Activated CD4-positive, alpha-beta T cell treated with anti-CD3 and anti-CD28 coated beads, Interleukin-2, Interleukin-4, amounts not matched to agents 100 ng/mL and 50 ng/mL, durations not matched to agents 16 hours and 8 hours (primary cell): ENCODE measurements at places on chromosomes 7 and 10.

GRCh38 chr10:72702868-72703581 lies 11.1 kb downstream of the MCU start:
- peak; percentile 35 for DNase-seq

GRCh38 chr10:97067716-97068391 lies 117.9 kb downstream of the SLIT1 start:
- no peak for DNase-seq

- no peak for DNase-seq
Observed at GRCh38 chr7:78863281-78863680, 590.2 kb downstream of the MAGI2 start.

DNA sequence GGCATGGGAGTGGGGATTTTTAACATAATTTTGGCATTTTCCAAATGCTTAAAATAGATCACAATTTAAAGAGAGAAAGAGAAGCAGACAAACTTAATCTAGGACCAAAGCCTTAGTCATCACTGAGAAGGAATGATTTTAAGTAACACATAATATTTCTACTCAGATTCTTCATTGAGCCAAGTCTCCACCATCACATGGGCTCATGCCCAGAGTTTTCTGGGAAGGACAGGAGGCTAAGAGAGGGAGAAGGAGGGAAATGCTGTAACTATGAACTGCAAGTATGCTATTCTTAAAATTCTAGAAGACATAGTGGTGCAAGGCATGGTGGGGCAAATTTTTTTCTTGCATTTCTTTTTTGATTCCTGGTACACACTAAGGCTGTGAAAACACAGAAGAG lies 23.8 kb upstream of the UBE2D1 start:
- no peak for DNase-seq

DNA sequence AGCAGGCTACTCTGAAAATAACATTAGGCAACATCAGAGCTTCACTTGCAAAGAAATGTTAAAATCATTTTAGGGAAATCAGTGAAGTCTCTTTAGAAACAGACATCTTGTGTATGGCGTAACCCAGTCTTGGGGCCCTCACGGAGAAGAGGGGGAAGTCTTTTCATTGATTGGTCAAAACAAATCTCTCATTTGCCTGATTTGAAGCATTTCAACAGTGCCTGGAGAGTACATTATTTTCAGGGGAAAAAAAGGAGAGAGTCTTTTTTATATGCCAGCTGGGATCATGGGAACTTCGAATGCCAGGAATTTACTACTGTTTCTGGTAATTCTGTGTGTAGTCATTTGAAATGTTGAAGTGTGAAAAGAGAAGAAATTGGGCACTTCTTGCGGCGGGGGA lies 471.4 kb downstream of the PLXDC2 start:
- no peak for DNase-seq

DNA sequence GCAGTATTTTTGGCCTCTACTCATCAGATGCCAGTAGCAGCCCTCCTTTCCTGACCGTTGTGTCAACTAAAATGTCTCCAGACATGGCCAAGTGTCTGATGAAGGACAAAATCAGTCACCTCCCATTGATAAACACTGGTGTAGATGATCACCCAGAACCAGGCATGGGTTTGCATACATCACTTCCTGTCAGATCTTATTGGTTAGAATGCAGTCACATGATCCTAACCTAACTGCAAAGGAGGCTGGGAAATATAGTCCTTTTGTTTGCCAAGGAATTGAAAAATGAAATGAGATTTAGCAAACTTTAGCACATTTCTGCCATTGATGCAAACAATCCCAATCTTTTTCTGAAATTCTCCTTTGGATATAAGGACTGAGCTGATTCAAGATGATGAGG lies 141.4 kb downstream of the BUB3 start:
- no peak for DNase-seq

DNA sequence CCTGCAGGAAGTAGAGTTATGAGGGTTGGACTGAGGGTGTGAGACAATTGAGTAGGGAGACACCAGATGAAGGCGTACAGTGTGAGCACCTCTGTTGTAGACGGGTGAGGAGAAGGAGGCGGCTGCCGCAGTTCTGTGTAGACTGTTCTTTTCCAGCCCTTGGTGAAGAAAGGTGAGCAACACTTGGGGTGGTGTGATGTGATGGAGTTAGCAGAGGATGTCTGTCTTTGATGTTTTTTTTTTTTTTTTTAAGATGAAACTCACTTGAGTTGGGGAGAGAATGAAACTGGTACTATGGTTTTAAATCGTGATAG lies 42.8 kb upstream of the RNF216 start:
- DNase-seq = peak; percentile 13

GRCh38 chr10:126242397-126243260 lies 145.6 kb downstream of the ADAM12 start:
- no peak for DNase-seq

- DNase-seq = no peak
Observed at GRCh38 chr7:82419200-82419599, 24.4 kb downstream of the CACNA2D1 start.

GRCh38 chr10:67327626-67328535 lies 368.1 kb downstream of the CTNNA3 start:
- no peak for DNase-seq

GRCh38 chr10:89367529-89367928 lies 10.3 kb upstream of the IFIT1B start:
- DNase-seq = peak; percentile 17

- DNase-seq = no peak
Observed at GRCh38 chr7:102434039-102434486, 688 bp downstream of the ORAI2 start.

DNA sequence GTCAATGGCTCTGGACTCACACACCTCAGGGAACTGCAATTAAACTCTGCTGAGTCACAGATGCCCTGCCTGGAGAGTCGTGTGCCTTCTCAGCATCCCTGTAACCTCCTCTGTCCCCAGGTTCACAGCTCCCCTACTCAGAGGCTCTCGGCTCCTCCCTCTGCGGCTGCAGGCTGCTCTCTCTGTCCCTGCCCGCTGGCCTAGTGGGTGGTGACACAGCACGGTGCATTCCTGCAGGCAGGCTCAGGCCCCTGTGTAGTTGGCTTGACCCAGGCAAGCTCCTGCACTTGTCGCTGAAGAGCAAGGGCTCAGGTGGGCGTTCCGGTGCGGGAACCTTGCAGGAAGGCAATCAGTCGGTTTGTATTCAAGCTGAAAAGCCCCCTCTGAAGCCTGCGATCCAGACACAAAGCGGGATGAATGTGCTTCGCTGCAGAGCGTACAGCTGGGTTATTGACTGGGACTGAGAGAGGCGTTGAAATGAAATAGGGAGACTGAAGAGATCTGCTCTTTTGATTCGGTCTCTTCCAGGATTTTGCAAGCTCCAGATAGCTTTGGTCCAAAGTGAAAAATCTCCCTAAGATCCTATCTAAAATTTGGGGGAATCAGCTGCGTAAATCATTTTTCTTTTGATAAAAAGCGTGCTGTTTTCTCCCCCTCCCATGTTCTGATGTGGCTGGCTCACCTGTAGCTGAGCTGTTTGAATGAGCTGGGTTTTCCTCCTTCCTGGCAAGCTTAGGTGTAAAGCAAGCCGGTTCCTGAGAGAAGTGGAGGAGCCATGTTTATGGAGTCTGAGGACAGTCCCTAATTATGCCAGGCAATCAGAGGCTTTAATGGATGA lies 208.7 kb upstream of the PHYHIPL start:
- DNase-seq = no peak

GRCh38 chr7:650339-651031 lies 76.0 kb upstream of the DNAAF5 start:
- DNase-seq = no peak

GRCh38 chr7:136036336-136036735 lies 59.2 kb upstream of the MTPN start:
- no peak for DNase-seq
